ENCODE measurements at places on chromosomes 2 and 18. TPM values are rescaled to one million over a fixed set of nuclear protein-coding genes. Genes with fewer than 3 reads are reported as not detected.

IL1A gene
- 2.3 TPM for total RNA-seq

MYO5B gene
- total RNA-seq = 0.18 TPM

FBLN7 gene
- total RNA-seq = 0.57 TPM

SALL3 gene
- not detected for total RNA-seq

CPLX4 gene
- total RNA-seq = not detected

TTC32 gene
- 5.0 TPM for total RNA-seq

NCKAP5 gene
- total RNA-seq = 4.3 TPM

DNAJC5G gene
- total RNA-seq = not detected

PROKR1 gene
- not detected for total RNA-seq

POMC gene
- total RNA-seq = 0.57 TPM

TCF7L1 gene
- total RNA-seq = 1.00 TPM

C2orf80 gene
- not detected for total RNA-seq

REG3G gene
- not detected for total RNA-seq

CHRNG gene
- total RNA-seq = not detected

TMEFF2 gene
- total RNA-seq = 3.0 TPM

TWSG1 gene
- total RNA-seq = 298 TPM

CIB4 gene
- total RNA-seq = not detected

CCNYL1 gene
- total RNA-seq = 6.7 TPM

GCA gene
- total RNA-seq = 3.7 TPM

SPC25 gene
- total RNA-seq = 0.28 TPM

HES6 gene
- 0.92 TPM for total RNA-seq

SLC23A3 gene
- 2.4 TPM for total RNA-seq

IL18RAP gene
- total RNA-seq = not detected

CNDP1 gene
- total RNA-seq = not detected

ZBTB7C gene
- under 0.01 TPM for total RNA-seq

AKAIN1 gene
- not detected for total RNA-seq

SLC38A11 gene
- 0.55 TPM for total RNA-seq

AQP4 gene
- not detected for total RNA-seq

PCARE gene
- total RNA-seq = not detected

ACKR3 gene
- 44.9 TPM for total RNA-seq

UGT1A3 gene
- total RNA-seq = not detected

STEAP3 gene
- 18.2 TPM for total RNA-seq

CD226 gene
- 0.85 TPM for total RNA-seq

PAIP2B gene
- total RNA-seq = 0.85 TPM

TBR1 gene
- total RNA-seq = not detected

CLHC1 gene
- total RNA-seq = 8.0 TPM
